SIG-M5 (cell line): ENCODE measurements at places on chromosomes 12 and 14.

GRCh38 chr14:86457481-86458135 is 927.7 kb downstream of the FLRT2 start:
- no peak for DNase-seq

DNA sequence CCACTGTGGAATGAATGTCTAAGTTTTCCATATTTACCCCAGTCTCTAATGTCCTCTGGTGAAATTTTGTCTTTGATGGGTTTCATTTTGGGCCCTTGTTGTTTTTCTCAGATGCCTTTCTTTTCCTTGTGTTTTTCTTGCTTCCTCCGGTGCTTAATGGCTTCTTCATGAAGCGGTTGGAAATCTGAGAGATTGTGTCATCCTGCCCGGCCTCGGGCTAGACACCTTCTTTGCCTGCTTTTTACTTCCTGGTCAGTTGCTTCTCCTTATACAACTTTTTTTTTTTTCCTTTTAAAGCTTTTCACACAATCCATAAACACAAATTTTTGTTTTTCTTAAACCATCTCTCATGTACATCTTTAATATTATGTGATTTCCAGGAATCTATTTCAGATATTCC is 7.1 kb downstream of the ETV6 start:
- DNase-seq, result no peak

- no peak for DNase-seq
These were observed 71.2 kb downstream of the IRF2BPL start for GRCh38 chr14:76957224-76957891.

- DNase-seq, result no peak
These were observed 482.9 kb downstream of the EGLN3 start for GRCh38 chr14:33467971-33468370.
